ENCODE measurements at places on chromosomes 1 and 21.

- no peak for DNase-seq
These were observed 148.2 kb upstream of the COL11A1 start for GRCh38 chr1:103256490-103256889.

DNA sequence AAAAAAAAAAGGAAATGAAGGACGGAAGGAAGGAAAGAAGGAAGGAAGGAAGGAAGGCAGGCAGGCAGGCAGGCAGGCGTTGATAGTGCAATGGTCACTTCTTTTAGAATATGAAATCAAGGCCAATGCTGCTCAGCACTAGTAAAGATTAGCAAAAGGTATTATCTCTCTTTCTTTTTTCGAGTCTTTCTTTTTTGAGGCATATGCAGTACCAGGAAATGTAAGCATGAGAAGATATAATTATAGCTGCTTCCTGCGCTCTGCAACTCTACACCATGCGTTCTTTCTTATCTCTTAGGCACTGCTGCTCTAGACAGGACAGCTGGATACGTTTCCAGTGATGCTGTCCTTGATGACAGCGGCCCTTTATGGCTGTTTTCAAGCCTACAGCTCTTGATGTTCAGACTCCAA, 1512.5 kb upstream of the B3GALT2 start:
- no peak for DNase-seq

GRCh38 chr1:193771596-193771995, 585.2 kb upstream of the B3GALT2 start:
- DNase-seq: no peak

DNA sequence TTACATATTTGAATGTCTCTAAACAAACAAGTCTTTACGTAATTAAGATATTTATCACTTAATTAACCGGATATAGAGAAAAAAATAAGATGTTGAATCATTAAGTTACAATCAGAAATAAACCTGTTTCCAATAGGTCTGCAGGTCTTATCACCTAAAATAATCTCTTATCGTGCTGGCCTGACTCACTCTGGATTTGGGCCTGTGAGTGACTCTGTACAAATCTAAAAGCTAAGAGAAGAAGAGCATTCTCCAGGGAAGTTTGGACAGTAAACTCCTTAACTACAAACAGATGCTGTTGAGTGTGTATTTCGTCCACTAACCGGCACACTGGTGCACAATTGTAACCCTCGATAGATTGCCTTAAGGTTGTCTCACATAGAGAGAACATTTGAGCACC, 25.3 kb downstream of the CEP104 start:
- no peak for DNase-seq

GRCh38 chr1:17274186-17275170, 25.6 kb downstream of the PADI3 start:
- peak; percentile 0 for DNase-seq

- no peak for DNase-seq
These were observed 133.6 kb downstream of the TM2D1 start for GRCh38 chr1:61591351-61591750.

GRCh38 chr1:209490013-209490412, 93.5 kb upstream of the CAMK1G start:
- no peak for DNase-seq

DNA sequence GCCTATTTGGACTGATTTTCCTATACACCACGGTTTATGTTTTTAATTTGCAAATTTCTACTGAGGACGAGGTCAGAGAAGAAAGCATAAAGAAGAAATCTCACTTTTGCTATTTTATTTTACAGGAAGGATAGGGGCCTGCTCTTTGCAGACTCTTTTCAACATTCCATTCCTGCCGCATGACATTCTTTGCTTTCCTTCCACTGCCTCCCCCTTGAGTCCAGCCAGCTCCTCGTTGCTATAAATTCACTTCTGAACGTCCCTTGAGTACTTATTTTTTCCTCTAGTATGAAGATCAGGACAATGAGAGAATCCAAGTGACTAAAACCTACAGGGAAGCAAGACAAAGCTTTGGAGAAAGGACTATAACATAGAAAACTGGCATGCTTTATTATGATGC, 53.4 kb upstream of the PTGFR start:
- no peak for DNase-seq

GRCh38 chr1:38444311-38444710, 397.7 kb upstream of the POU3F1 start:
- no peak for DNase-seq

- DNase-seq: no peak
These were observed 186.1 kb upstream of the ADAMTS5 start for GRCh38 chr21:27152996-27153395.

DNA sequence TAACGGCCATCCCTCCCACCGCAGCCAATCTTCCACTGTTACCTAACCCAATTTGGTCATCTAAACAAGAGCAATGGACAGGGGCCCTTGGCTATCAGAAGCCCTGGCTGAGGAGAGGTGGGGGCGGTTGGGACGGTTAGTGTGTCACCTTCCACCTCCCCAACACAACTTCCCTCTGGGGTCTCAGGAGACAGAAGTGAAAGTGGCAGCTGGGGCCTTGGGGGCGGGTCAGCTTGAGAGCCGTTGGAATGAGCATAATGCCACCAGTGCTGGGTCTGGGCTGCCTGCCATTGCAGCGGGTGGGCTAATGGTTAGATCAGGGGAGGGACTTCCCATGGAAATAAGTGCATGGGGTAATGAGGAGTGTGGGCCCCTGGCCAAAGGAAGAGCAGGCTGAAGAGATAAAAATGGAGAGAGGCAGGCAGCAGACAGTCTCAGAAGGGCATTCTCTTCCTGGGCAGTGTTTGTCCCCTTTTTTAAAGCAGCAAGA, 7.9 kb downstream of the MEF2D start:
- no peak for DNase-seq

- DNase-seq: no peak
These were observed 14.4 kb upstream of the XCL1 start for GRCh38 chr1:168561989-168562388.

DNA sequence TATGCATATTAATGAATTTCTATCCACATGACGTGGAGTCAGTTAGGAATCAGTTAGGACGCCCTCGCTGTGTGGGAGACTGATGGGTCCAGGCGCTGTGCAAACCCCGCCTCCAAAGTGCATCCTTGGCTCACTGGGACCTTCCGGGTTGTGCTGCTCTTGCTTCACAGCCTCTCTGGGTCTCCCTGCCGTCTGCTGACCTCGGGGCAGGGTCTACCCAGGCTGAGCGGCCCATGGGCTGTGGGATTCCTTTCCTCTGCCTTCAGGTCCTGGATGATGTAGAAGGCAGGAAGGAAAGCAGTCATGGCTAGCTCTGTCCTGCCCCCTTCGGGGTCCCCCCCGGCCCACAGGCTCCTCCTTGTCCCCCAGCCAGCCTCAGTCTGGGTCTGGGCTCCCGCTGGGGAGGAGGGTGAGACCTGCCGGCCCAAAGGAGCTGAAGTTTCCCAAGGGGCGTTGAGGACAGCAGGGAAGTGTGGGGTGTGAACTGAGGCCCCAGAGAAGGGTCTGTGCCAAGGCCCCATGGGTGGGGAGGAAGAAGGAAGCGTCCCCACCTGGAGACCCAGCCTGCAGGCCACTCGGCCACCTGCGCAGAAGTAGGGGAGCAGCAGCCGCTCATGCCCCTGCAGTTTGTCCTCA, 24.6 kb upstream of the CDK11A start:
- DNase-seq: no peak

GRCh38 chr1:54070171-54070837, 16.9 kb downstream of the TCEANC2 start:
- DNase-seq: no peak

- DNase-seq: no peak
These were observed 21.3 kb downstream of the GPR137B start for GRCh38 chr1:236163463-236164153.

DNA sequence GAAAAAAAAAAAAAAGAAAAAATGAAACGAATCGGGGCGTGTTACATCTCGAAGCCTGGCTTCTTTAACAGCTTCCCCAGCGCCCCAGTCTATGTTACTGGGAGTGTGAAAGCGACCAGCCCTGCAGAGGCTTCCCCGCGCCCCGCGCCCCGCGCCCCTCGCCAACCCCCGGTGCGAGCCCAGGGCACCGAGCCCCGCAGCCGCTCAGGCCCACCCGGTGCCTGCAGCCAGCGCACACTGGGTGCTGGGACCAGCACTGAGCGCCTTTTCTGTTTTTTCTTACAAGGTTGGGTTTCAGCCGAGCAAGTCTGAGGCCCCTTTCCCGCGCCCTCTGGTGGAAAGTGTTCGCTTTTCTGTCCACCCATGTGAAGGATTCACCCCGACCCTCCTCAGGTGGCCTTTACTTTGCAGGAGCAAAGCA, 42.1 kb upstream of the ZNF496 start:
- DNase-seq: no peak

DNA sequence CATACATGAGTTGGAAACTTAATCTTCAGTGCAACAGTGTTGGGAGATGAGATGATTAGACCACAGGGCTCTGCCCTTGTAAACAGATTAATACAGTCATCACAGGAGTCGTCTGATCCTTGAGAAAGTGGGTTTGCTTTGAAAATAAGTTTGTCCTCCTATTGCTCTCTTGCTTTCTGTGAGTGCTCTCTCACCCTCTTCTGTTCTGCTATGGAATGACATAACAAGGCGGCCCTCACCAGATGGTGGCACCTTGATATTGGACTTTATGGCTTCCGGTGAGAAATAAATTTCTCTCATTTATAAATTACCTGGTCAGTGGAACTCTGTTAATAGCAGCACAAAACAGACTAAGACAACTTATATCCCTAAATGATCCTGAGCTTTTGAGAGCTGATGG, 353.6 kb downstream of the BRINP3 start:
- DNase-seq: no peak

- DNase-seq: no peak
These were observed 231 bp upstream of the RPS6KA1 start for GRCh38 chr1:26529405-26529654.
